ENCODE measurements at places on chromosomes 5 and 9.
A peak's percentile ranks its signal among the peaks of the same experiment; 100 is the strongest.

DNA sequence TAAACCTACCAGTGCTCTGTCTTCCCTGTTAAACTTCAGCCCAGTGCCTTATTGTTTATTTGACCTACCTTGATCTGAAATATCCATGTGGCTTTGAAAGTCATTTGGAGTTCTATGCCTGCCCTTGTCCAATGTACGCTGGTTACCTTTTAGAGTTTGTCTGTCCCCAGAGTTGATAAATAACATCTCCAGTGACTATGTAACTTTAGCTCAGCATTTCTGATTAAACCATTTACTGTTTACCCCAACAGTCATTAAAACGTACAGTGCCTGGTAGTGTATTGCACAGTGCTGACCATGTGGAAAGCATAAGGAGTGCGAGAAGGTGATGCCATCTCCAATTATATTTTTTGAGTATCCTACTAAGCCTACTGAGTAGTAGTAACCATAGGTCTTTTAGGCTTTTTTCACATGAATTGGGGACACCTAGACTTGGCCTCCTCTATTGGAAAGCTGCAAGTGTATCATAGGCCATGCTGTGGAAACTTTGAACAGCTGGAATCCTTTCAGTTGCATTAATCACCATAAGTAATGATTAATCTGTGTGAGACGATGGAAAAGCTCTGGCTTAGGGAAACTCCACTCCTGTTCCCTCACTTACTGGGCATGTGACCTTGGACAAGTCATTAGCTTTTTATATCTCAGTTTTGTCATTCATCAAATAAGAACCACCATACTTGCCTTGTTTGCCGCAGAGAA, 93.5 kb downstream of the MAST4 start:
- no peak for DNase-seq

DNA sequence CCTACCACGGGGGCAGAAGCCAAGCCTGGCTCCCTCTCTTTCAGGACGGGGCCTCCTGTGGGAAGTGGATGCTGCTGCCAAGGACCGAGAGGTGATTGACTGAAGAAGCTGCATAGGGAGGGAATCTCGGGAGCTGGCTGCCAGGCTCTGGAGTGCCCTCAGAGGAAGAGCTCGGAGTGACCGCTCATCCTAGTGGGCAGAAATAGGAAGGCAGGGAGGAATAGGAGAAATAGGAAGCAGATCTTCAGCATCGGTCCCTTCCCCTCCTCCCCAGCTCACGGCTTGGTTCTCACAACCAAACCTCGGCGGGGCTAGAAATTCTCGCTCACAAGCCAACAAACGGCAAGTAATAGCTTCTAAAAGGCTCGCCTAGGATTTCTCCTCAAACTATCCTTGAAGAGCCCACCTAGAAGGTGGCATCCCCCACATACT, 159.9 kb upstream of the RAI14 start:
- DNase-seq, result no peak

DNA sequence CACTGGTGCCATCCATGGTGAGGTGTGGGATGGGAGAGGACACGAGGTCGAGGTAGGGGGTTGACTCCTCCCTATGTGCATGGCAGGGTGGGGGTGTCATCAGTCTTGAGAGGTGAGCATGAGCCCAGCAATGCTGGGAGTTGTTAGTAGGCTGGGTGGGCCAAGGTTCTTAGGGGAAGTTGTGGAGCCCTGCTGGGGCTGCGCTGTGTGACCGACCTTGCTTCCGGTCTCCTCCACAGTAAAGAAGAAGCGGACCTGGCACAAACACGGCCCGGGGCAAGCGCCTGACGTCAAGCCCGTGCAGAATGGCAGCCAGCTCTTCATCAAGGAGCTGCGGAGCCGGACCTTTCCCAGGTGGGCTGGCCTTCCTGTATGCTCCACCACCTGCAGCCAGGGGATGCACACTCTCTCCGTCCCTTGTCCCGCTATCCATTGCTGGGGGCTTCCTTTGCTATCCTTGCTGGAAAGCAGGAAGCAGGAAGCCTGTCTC, 59.8 kb downstream of the PHF2 start:
- DNase-seq, result peak; percentile 56

GRCh38 chr5:127793052-127793451, 89.9 kb downstream of the CCDC192 start:
- DNase-seq, result no peak

DNA sequence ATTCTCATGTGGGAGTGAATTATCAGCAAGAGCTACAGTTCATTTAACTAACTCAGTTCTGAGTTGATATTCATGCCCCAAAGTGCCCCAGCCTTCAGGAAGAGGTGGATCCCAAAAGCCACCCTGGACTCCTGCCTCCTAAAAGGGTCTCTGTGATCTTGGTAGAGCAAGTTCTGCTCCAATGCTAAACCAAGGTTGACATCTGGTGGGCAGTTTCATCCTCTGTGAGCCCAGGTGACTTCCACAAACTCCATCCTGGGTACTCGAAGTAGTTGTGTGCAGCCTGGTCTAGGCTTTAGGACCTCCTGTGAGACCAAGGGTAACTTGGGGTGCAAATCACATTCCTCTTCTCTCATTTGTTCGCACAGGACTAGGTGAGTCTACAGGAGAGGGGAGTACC, 816.8 kb downstream of the MTRR start:
- no peak for DNase-seq

DNA sequence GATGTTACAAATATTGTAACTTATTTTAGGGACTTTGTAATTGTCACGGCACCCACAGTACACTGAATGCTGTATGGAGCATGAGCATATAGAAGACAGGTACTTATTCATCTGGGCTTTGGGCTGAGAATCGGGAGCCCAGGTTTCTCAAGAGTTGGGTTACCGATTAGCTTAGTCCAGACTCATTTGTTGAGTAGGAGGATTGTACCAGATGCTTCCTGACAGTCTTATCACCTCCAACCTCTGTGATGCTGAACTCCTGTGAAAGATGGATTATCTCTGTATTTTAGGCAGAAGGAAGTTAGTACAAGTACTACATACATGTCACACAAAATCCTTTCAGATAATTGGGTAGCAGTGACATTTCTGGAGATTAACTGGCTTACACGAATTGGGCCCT, 79.2 kb downstream of the SV2C start:
- no peak for DNase-seq

- DNase-seq, result no peak
Measured at GRCh38 chr5:149277801-149278200, 6.1 kb downstream of the AFAP1L1 start.

DNA sequence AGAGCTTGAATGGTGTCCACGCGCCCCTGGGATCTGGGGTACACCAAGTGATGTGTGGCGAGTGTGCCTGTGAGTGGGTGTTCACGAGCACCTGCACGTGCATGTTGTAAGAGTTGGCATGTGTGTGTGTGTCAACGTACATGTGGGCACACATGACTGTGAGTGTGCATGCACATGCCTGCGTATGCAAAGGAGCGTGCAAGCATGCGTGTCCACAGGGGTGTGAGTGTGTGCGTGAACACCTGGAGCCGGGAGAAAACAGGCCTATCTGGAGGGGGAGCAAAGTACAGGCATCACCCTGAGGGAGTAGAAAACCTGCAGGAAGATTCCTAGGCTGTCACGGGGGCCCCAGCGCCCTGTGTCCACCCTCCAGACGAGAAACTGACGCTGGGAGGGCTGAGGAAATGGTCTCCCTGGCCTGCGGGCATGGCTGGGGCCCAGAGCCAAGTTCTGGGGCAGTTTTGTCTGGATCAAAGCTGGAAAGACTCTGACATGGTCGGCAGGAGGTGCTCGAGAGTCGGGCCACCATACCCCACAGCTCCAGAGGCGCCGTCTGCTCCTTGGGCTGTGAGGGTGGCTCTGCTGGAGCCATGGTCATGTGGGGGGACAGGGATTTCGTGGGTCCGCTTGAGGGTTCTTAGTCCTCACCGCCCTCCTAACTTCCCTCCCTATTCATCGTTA, 31.8 kb downstream of the PTGES start:
- DNase-seq, result no peak

DNA sequence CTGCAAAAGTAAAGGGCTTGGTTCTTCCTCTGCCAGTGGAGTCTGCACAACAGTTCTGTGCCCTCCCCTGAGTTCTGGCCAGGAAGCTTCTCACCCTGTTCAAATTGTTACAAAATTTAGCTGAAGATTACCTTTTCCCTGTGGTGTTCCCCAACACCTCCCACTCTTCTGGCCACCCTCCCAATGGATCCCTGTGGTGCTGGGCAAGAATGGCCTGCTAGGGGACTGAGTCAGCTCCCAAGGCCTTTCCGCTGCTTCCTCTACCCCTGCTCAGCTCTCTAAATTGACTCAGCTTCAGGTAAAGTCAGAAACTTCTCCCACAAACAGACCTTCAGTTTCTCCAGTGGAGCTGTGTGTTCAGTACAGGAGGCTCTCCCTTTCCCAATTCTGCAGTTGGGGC, 186.0 kb downstream of the NR2F1-AS1 start:
- DNase-seq, result no peak

DNA sequence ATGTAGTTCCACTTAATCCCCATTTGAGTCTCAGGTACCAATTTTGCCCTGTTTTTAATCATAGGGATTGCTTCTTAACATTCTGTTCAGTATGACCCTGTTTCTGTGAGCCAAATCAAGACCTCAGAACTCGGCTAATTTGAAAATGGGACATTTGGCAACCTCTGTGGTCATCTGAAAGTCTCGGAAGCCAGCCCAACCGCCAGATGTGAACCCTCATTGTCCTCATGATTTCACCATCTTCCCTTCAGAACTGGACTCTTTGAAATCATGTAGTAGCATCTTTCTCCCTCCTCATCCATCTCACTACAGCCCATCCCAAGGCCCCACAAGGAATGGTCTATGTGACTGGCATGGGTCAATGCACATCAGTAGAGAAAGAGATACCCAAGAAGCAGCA, 88.9 kb downstream of the S1PR3 start:
- no peak for DNase-seq

GRCh38 chr5:68406767-68407241, 191.2 kb downstream of the PIK3R1 start:
- DNase-seq, result peak; percentile 83

Measured in spleen (tissue), 13 donors.